ENCODE measurements at places on chromosomes 4 and X. TPM values are rescaled to one million over a fixed set of nuclear protein-coding genes. Genes with fewer than 3 reads are reported as not detected.
A peak's percentile ranks its signal among the peaks of the same experiment; 100 is the strongest.

Gene CDKL2
- polyA plus RNA-seq: 2.0 TPM

DNA sequence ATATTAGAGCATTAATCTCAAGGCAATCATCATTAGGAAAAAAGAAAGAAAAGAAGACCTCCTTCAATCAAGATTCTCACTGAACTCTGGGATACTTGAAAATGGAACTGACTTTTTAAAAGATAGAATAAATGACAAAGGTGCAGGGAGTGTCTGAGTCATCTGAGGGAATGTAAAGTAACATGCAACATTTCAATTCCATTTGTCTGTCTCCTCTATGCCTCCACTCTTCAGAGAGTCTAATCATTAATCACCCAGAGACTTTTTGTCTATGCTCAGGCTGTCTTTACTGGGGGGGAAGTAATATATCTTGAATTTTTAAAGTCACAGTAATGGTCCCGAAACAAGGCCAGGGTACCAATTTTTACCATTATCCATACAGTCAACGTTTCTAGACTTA, 55.0 kb upstream of the PACRGL start:
- DNase-seq: no peak

- DNase-seq: no peak
Measured at GRCh38 chr4:140305053-140305452, 68.4 kb upstream of the SCOC start.

Gene VCX
- polyA plus RNA-seq: not detected

GRCh38 chr4:185941461-185941860, 127.5 kb upstream of the TLR3 start:
- DNase-seq: no peak

GRCh38 chr4:86034616-86035015, 325.2 kb downstream of the MAPK10 start:
- peak; percentile 69 for DNase-seq

Gene FAAH2
- 2.0 TPM for polyA plus RNA-seq

GRCh38 chr4:52202251-52202779, 151.2 kb downstream of the SPATA18 start:
- peak; percentile 82 for DNase-seq

DNA sequence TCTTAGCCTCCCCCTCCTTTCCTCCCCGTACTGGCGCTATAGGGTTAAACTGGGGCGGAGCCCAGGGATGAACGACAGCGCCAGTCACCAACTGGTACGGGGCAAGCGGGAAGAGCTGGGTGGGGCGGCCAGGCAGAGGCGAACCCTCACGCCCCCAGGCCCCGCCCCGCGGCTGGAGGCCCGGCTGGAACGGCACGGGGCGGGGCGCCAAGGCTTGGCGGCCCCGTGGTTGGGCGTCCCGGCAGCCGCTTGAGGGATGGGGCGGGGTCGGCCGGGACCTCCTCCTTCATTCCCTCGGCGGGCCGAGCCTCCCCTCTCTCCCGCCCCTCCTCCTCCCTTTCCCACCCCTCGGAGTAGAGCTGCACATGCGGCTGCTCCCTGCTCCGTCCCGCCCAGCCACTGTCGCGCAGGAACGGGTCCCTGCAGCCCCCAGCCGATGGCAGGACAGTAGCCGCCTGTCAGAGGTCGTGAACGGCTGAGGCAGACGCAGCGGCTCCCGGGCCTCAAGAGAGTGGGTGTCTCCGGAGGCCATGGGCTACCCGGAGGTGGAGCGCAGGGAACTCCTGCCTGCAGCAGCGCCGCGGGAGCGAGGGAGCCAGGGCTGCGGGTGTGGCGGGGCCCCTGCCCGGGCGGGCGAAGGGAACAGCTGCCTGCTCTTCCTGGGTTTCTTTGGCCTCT, at the start of gene EDA:
TSS of gene EDA (plus strand) at position 335 of the 678 bp plus-strand sequence.
- DNase-seq: peak; percentile 91

- peak; percentile 13 for DNase-seq
Measured at GRCh38 chr4:159445692-159446091, 342.8 kb downstream of the RAPGEF2 start.

DNA sequence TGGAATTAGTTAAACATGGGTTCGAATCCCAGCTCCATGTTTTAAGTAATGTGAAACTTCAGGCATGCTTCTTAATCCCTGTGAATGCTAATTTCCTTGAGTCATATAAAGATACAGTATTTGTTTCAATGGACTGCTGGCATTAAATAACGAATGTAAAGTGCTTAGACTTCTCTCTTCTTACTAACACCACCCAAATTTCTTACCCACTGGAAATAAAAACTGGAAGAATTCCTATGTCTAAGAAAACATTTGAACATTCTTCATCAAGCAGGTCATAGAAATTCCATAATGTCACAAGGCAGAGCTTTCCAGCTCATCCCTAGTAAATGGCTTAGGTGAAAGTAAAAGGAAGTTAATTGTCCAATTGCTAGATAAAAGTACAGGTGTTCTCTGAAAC, 172.5 kb downstream of the ANK2 start:
- no peak for DNase-seq

Gene ETDA
- polyA plus RNA-seq: not detected

GRCh38 chrX:139784807-139785206, 76.8 kb upstream of the MCF2 start:
- no peak for DNase-seq

- DNase-seq: no peak
Measured at GRCh38 chrX:109347632-109348031, 134.3 kb downstream of the GUCY2F start.

Gene OPRPN
- not detected for polyA plus RNA-seq

Gene VEGFC
- 4.2 TPM for polyA plus RNA-seq

DNA sequence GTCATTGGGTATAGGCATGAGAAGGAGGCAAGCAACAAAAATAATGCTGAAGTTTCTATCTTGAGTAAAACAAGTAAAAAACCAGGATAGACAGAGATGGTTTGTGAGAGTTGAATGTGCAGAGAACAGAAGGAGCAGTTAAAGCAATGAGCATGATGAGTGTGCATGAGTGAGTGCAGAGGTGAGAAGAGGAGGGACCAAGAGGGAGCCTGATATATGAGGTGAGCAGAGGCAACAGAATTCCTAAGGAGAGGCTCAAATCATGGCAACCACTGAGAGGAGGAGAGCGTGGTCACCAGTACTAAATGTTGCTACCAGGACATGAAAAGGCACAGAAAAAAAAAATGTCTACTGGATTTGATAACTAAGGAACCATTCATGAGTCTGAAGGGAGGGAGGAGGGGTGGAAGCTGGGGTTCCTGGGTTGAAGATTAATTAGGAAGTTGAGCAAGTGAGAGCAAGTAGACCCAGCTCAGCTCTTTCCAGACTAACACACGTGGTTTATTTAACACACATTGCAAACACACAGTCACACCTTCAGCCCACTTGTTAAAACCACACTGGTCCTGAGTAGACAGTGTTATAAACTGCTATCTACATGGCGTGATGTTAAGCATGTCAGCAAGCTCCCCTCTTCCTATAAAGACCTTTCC, 69.0 kb upstream of the IQCM start:
- DNase-seq: no peak

Gene RENBP
- polyA plus RNA-seq: 7.4 TPM

GRCh38 chrX:154712781-154713740, 37.8 kb downstream of the GAB3 start:
- DNase-seq: peak; percentile 64

- no peak for DNase-seq
Measured at GRCh38 chr4:187604984-187605383, 390.6 kb upstream of the ZFP42 start.

GRCh38 chrX:110804446-110804845, 8.8 kb upstream of the CHRDL1 start:
- DNase-seq: no peak

Gene MAGEB1
- not detected for polyA plus RNA-seq

- DNase-seq: no peak
Measured at GRCh38 chr4:41598580-41598979, 60.6 kb downstream of the LIMCH1 start.

DNA sequence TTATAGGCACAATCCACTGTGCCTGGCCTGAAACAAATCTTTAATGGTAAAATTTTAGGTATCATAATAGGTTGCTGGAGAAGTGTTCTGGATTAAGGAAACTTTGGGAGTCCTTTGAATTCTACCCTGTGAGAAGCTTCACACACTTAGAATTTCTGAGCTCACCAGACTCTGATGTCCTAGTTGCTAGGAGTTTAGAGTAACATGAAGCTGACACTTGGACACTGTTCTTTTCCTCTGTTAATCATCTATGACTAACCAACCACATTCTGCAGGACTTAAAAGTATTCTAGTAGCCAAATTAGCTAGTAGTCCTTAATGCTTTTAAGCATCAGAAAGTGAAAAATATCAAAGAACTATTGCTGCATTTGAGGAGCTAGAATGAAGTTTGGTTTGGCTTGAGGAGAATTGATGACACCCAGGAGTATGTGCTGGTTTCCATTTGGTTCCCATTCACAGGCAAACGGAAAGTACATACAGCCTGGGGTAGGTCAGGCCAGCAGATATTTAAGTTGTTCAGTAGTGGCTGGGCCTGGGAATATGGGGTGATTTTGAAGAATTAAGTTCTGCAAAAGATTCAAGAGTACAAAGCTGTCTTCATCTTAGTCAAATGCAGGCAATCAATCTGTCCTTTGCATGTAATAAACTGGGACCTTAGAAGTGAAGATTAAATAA, 38.8 kb upstream of the IGFBP7 start:
- peak; percentile 67 for DNase-seq

- no peak for DNase-seq
Measured at GRCh38 chr4:144283526-144283925, 143.0 kb upstream of the GYPA start.

Gene PLAC8
- 1.9 TPM for polyA plus RNA-seq

Gene RHOH
- polyA plus RNA-seq: not detected

- DNase-seq: no peak
Measured at GRCh38 chrX:90883479-90883878, 551.2 kb upstream of the PABPC5 start.

Gene NXF2B
- polyA plus RNA-seq: not detected

Data from cardiac muscle cell (in vitro differentiated cells and primary cell).